ENCODE measurements at places on chromosomes 1 and 21.

- DNase-seq, result no peak
These were observed 44.3 kb upstream of the KCNK1 start for GRCh38 chr1:233569636-233570035.

GRCh38 chr1:238223076-238223640, 332.4 kb upstream of the ZP4 start:
- no peak for DNase-seq

DNA sequence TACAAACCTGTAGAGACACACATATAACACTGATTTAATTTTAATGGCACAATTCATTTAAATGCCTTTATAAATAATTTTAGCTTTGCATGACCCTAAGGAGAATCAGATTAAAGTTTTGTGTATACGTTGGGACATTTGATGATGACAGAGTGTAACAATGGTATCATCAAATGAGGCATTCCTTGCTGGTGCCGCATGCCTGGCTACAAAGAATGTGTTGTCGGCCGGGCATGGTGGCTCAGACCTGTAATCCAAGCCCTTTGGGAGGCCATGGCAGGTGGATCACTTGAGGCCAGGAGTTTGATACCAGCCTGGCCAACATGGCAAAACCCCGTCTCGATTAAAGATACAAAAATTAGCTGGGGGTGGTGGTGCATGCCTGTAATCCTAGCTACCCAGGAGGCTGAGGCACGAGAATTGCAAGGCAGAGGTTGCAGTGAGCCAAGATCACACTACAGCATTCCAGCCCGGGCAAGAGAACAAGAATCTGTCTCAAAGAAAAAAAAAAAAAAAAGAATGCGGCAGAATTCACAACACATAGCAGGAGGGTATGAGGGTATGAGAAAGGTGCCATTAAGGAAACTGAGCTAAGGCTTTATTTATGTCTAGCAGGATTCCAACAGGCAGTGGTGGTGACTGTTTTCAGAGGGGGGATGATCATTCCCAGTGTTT, 58.9 kb downstream of the PTPN14 start:
- no peak for DNase-seq

GRCh38 chr1:232951180-232951579, 769 bp downstream of the NTPCR start:
- no peak for DNase-seq
